ENCODE measurements at places on chromosomes 7 and 10.

DNA sequence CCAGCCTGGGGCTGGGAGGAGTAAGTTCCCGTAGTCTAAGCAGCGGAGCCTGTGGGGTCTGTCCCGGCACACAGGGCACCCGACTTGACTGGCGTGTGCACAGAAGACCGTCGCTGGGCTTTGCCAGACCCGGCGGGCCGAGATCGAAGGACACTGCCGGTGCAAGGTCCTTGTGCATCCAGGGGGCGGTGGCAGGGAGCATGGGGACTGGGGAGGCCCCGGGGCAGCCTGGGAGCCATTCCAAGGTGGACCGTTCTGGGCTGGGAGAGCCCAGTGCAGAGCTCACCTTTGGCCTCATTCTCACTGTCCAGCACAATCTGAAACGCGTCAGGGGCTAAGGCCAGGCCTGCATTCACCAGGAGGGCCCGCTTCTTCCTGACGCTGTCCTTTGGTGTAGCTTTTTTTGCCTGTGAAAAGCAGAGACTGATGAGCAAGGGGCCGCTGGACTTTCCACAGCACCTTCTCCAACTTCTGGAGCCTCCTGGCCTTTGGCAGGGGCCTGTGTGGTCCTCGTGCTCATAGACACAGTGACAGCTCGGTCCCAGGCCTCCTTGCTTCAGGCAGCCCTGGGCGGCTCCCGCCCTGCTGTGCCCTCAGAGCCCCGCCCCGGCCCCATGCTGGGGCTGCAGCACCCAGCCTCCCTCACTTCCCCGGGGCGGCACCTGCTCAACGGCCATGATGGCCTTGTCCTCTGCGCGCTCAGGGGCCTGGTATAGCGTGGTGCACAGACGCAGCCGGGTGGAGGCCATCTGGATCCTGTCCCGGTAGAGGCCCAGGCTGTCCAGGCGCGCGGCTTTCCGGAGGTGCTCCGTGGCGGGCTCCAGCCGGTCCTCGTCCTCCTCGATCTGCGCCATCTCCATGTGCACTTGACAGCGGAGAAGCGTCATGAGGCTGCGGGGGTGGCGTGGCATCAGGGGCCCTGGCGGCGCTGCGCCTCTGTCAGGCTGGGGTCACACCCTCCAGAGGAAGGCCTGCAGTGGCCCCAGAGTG, 20.3 kb downstream of the CFAP46 start:
- no peak for DNase-seq

- DNase-seq, result peak; percentile 67
Observed at GRCh38 chr7:116977172-116977571, 23.9 kb downstream of the ST7 start.

DNA sequence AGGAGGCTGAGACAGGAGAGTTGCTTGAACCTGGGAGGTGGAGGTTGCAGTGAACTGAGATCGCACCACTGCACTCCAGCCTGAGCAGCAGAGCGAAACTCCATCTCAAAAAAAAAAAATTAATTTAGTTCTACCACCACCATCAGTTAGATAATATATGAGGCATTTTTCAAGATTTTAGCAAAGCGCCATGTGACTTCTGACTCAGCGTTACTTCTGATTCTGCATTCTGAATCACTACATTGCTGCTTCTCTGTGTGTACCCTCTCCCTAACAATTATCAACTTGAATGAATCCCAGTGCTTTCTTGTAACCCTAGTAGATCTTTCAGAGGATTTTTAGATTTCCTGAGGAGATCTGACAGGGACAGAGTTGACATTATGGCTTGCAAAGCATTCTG, 176.8 kb upstream of the SORCS1 start:
- no peak for DNase-seq

DNA sequence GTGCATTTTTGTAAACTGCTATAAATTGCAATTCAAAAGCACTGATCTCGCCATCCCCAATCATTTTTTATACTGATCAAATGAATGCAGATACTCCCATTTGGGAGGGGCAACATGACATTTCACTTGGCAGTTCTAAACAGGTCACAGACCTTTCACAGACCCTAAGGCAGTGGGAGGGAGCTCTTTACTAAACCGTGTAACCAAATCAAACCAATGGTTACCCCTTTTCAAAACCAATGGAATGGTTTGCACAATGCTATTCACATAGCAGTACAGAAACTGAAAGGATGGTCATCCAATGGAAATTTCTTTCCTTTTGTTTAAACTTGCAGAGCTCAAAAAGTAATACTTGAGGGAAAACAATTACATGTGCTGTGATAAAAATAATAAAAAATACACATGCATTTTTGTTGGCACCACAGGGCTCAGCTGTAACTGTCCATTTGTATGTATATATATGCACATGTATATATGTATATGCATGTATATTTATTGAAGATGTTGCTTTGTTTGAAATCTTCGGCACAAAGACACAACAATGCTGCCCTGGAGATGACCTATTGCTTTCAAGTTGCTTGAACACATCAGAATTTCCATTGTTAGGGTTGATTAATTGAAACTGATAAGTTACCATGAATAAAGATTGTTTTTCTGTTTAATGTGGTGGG, 14.0 kb downstream of the PTF1A start:
- DNase-seq, result no peak

GRCh38 chr7:138510003-138510402, 49.9 kb downstream of the TRIM24 start:
- no peak for DNase-seq

DNA sequence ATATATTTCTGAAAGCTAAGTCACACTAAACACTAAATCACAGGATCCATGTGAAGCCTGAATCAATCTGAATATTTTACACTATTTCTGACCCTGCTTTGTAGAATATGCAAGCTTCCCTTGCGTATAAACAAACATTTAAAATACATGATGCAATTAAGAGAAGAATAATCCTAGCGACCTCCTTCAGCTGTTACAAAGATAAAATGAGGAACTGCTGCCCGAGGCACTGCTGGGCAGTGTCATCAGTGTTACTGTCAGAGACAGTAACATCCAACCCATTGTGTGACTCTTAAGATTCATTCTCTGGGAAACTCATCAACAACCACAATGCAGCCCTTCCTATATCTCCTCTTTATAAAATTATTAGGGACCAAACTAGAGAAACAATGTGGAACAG, 61.6 kb downstream of the COBL start:
- DNase-seq, result no peak

DNA sequence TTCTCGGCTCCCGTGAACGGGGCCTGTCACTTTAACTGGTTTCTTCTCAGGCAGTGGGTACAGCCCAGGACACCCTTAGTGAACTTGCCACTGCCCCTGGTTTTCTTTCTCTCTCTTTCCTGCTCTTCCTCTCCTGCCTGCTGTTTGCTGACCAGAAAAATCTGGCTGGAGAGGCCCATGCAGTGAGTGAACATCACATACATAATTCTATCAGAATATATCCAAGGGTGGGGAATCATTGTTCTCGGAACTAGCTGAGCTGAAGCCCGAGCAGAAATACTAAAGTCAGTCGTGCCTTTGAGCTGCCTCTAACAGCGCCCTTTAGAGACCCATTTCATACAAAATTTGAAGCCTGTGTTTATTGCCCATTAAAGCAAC, 501.5 kb upstream of the GALNT17 start:
- DNase-seq, result no peak
